ENCODE measurements at places on chromosomes 5 and 9.
A peak's percentile ranks its signal among the peaks of the same experiment; 100 is the strongest.

- DNase-seq: no peak
Measured at GRCh38 chr5:68646144-68646543, 430.6 kb downstream of the PIK3R1 start.

GRCh38 chr9:20326516-20326915 lies 295.8 kb downstream of the MLLT3 start:
- DNase-seq: no peak

DNA sequence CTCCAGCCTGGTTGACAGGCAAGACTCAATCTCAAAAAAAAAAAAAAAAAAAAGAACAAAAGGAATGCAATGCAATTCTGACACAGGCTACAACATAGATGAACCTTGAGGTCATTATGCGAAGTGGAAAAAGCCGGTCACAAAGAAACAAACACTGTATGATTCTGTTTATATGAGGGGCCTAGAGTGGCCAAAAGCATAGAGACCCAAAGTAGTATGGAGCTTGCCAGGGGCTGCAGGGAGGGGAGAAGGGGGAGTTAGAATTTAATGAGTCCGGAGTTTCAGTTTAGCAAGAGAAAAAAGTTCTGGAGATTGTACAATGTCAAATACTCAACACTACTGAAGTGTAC lies 33.2 kb upstream of the ASS1 start:
- no peak for DNase-seq

- no peak for DNase-seq
Measured at GRCh38 chr9:121294151-121294743, 26.3 kb downstream of the GSN start.

GRCh38 chr5:149801307-149801990 lies 71.3 kb downstream of the PPARGC1B start:
- no peak for DNase-seq

GRCh38 chr5:81819556-81820317 lies 68.8 kb upstream of the SSBP2 start:
- DNase-seq: peak; percentile 7

DNA sequence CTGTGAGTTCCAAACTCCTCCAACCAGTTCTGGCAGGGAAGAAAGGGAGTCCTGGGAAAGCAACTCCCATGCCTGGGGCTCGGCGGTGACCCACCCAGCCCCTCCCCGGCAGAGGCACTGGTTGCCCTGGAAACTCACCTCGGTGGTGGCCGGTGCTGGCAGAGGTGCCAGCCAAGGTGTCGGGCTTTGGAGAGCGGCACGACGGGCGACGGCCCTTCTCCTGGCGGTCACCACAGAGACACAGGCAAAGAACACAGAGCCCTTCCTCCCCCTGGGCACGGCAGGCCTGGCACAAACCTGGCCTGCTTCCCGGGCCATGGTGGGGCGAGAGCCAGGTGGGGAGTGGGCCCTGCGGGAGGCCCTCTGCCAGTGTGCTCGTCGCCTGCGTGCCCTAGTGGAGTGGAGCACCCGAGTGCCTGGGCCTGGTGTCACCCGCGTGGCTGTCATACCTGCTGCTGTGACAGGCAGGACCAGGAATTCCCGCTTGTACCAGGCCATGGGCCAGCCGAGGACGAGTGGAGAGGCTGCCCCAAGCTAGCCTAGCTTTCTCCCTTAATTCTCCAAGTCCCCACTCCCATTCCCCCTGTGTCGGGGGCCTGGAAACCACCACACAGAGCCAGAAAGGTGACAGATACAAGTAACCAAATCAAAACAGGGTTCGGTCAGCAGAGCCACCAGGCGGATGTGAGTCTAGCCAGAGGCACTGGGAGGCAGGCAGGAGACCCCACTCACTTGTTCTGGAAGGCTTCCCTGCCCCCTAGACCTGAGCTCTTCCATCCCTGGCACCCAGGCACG lies 8.2 kb upstream of the RALGDS start:
- DNase-seq: no peak

GRCh38 chr9:77909306-77909705 lies 122.3 kb downstream of the GNAQ start:
- no peak for DNase-seq

DNA sequence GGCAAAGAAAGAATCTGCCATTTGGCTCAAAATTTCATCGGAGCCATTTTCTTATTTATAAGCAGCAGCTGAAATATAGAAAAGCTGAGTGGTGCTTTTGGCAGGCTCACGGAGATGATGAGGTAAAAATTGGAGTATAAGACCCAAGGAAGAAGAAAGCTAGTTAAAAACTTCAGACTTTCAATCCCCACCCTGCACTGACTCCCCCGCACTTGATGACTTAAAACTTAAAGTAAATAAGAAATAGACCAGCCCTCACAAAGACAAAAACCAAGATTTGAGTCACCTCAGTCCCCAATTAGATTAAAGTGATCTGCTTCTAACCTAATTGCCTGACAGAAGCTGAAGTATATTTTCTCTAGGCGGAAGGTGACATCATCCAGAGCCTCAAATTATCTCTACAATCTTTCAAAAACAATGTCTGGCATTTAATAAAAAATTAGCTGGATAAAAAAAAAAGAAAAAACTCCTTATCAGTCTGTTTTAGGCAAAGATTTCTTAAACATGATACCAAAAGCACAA lies 124.0 kb upstream of the PJA2 start:
- DNase-seq: no peak

GRCh38 chr9:107489687-107490605 lies at the start of gene KLF4:
Gene KLF4 (minus strand): TSS chr9:107489769. CDS start chr9:107489172, 597 bp downstream.
- peak; percentile 95 for DNase-seq

Data from NCI-H2171 (cell line).